Spleen (tissue), 13 donors: ENCODE measurements at places on chromosomes 4 and X.

DNA sequence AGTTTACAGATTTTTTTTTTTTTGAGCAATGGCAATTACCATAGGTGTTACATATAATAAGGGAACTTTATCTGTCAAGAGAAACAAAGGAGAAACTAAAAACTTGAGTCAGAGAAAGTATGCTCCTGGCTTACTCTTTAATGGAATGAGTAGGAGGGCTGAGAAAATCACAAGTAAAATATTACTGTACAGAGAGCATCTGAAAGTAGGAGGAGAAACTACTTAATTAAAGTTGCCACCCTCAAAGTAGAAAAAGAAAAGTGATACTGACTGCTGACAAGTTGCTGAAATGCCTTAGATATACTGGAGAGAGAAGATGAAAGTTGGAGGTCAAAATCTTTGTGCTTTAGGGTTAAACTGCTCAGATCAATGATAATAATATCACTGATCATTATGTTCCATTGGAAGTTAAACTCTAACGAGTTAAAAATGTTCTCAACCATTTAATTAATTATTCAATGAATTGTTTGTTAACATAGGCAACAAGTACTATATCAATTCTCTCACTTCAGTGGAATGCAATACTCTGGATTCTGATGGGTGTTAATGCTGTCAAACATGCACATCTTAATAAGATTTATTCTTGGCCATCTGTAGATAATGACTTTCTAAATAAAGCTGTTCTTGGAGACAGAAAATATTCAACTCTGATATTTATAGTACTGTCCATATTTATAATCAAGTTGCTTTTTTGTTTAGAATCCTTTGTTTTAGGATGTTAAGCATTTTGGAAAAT is 61.2 kb upstream of the CAMK2D start:
- H3K36me3 ChIP-seq, result no peaks in the 10 kb centered on the region
- H3K4me3 ChIP-seq, result no peak overlapping the region
- no peaks in the 10 kb centered on the region for H3K27me3 ChIP-seq
- DNase-seq, result no peak
- peaks cover 41% of the 10 kb centered on the region for H3K4me1 ChIP-seq

DNA sequence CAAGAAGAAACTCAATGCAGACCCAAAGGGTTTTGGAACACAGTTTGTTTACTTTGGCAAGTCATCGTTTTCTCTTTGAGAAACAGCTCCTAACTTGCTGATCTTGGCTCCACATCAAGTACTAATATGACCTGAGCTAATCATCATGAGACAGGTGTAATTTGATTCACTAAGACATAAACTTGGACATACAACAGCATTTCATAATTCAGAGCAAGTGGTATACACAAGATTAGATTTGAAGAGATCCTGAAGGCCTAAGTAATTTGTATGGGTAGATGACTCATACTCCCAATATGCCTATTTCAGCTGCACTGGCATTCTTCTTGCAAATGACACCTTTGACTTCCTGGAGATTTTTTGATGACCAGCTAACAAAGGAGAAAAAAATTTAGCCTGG is 1521.7 kb downstream of the RPA4 start:
- no peak overlapping the region for H3K4me3 ChIP-seq
- no peak for DNase-seq
- H3K36me3 ChIP-seq, result no peaks in the 10 kb centered on the region
- no peak overlapping the region for H3K27ac ChIP-seq

GRCh38 chr4:16206848-16207247 is 19.4 kb downstream of the TAPT1 start:
- H3K4me1 ChIP-seq, result peaks cover 23% of the 10 kb centered on the region
- no peak overlapping the region for H3K27ac ChIP-seq
- no peaks in the 10 kb centered on the region for H3K36me3 ChIP-seq
- no peaks in the 10 kb centered on the region for H3K27me3 ChIP-seq
- DNase-seq, result no peak

- peaks cover 66% of the 10 kb centered on the region for H3K36me3 ChIP-seq
- no peaks in the 10 kb centered on the region for H3K4me1 ChIP-seq
- no peak overlapping the region for H3K4me3 ChIP-seq
- DNase-seq, result no peak
Observed at GRCh38 chr4:8010618-8011017, 71.0 kb upstream of the AFAP1 start.

DNA sequence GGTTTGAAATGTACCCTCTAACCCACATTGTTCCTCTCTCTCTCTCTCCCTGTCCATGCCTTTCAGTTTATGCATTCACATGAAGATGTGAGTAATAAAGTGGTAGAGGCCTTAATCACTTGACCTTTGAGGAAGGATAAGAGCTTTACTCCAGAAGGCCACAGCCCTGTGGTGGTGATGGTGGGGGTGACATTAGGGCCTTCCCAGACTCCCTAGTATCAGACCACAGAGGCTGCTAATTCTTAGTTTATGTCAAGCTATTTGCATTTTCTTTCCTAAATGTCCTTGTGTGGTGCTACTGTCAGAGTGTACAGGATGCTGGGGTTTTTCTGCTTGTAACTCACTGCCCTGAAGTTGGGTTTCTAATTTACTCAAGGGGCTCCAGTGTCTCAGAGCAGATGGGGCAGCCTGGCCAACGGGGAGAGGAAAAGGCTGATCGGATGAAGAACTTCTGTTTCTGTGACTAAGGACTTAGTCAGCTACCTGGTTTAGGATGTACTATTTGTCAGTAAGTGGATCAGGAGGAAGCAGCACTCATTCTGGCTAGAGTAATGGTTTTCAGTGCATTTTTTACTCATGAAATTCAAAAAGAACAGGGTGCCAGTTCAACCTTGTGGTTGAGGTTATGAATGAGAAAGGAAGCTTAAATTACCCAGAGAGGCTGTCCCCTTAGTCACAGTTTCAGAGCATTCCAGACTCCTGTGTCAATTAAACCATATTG is 509.6 kb upstream of the DIPK2B start:
- H3K36me3 ChIP-seq, result no peaks in the 10 kb centered on the region
- H3K27me3 ChIP-seq, result no peaks in the 10 kb centered on the region
- H3K4me3 ChIP-seq, result no peak overlapping the region

DNA sequence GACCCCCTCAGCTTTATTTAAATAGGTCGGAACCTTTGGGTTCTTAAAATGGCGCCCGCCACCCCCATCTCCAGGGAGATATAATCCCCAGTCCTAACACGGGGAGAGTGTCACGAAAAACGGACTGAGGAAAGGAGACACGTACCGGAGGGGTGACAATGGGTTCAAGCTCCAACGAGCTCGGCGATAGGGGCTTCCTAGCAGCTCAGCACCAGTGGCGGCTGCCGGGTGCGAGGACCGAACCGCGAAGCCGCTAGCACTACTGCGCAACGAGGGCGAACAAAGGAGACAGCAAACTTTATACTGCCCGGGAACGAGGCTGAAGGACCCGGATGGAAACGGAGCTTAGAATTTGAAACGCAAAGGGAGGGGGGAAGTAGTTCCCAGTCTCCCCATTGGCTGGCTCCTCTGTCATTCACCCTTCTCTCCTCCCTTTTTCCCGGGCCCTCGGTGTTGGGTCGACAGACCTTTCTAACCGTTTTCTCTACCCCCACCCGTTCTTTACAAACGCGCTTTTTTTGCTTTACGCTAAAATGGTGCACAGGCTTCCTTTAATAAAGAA is at the start of gene RBMX:
Gene RBMX (minus strand): TSS at position 274 of the 562 bp plus-strand sequence. CDS start 1,298 bp downstream, outside the sequence.
- no peaks in the 10 kb centered on the region for H3K27me3 ChIP-seq
- peak within 1 kb of the TSS; percentile 38 for H3K4me3 ChIP-seq

- H3K27ac ChIP-seq, result no peak overlapping the region
- H3K36me3 ChIP-seq, result no peaks in the 10 kb centered on the region
- H3K27me3 ChIP-seq, result no peaks in the 10 kb centered on the region
- H3K4me3 ChIP-seq, result no peak overlapping the region
Observed at GRCh38 chr4:75997081-75997480, 6.3 kb upstream of the SDAD1 start.

GRCh38 chrX:128781506-128781905 is 729.3 kb upstream of the ACTRT1 start:
- H3K27ac ChIP-seq, result no peak overlapping the region
- H3K4me1 ChIP-seq, result no peaks in the 10 kb centered on the region
- H3K27me3 ChIP-seq, result no peaks in the 10 kb centered on the region
- no peaks in the 10 kb centered on the region for H3K36me3 ChIP-seq
- DNase-seq, result no peak
- H3K4me3 ChIP-seq, result no peak overlapping the region

- no peak overlapping the region for H3K27ac ChIP-seq
- no peak for DNase-seq
- peaks cover 6% of the 10 kb centered on the region for H3K4me1 ChIP-seq
- no peaks in the 10 kb centered on the region for H3K27me3 ChIP-seq
- H3K36me3 ChIP-seq, result peaks cover 13% of the 10 kb centered on the region
- no peak overlapping the region for H3K4me3 ChIP-seq
Observed at GRCh38 chr4:83605744-83606172, 69.8 kb downstream of the GPAT3 start.

DNA sequence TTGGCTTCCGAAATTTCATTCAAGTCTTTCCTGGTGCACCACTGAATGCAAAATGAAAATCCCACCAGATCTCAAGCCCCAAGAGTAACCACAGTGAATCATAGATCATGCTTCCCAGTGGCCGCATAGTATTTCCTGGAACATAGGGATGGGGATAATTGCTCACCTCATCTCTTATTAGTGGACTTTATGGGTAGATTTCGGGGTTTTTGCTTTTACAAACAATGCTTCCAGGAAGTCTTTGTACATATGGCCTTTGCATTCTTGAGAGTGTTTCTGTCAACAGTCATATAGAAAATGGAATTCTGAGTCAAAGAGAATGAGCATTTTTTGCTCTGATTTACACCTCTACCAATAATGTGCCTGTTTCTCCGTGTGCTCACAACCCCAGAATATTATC is 53.4 kb downstream of the PPEF2 start:
- H3K27ac ChIP-seq, result no peak overlapping the region
- no peak for DNase-seq
- H3K4me1 ChIP-seq, result peaks cover 8% of the 10 kb centered on the region
- H3K4me3 ChIP-seq, result no peak overlapping the region
- no peaks in the 10 kb centered on the region for H3K27me3 ChIP-seq

DNA sequence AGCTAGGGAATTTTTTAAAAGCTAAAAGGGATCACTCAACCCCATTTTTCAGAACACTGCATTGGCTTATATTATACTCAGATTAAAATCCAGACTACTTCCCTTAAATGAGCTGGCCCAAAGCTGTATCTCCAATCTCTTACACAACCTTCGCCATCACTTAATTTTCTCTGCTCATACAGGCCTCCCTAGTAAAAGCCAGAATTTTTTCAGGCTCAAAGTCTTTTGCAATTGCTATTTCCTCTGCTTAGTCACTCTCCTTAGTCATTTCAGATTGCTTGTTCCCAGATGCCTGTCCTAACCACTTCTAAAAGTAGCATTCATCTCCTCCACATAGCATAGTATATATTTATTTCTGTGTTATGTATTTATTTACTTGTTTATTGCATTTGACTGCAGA is 1587.9 kb upstream of the ADGRL3 start:
- H3K4me3 ChIP-seq, result no peak overlapping the region
- H3K36me3 ChIP-seq, result no peaks in the 10 kb centered on the region
- H3K4me1 ChIP-seq, result no peaks in the 10 kb centered on the region
- H3K27me3 ChIP-seq, result no peaks in the 10 kb centered on the region
- no peak for DNase-seq
- no peak overlapping the region for H3K27ac ChIP-seq

DNA sequence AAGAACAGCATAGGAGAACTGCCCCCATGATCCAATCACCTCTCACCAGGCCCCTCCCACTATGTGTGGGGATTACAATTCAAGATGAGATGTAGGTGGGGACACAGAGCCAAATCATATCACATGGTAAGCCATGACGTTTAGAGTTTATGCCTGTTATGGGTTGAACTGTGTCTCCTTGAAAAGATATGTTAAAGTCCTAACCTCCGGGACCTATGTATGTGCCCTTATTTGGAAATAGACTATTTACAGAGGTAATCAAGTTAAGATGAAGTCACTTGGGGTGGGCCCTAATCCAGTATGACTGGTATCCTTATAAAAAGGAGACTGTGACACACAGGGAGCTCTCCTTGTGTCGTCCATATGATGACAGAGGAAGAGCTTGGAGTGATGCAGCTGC is 25.2 kb upstream of the SLC2A9 start:
- H3K36me3 ChIP-seq, result no peaks in the 10 kb centered on the region
- H3K27ac ChIP-seq, result no peak overlapping the region
- H3K27me3 ChIP-seq, result no peaks in the 10 kb centered on the region
- H3K4me3 ChIP-seq, result no peak overlapping the region

DNA sequence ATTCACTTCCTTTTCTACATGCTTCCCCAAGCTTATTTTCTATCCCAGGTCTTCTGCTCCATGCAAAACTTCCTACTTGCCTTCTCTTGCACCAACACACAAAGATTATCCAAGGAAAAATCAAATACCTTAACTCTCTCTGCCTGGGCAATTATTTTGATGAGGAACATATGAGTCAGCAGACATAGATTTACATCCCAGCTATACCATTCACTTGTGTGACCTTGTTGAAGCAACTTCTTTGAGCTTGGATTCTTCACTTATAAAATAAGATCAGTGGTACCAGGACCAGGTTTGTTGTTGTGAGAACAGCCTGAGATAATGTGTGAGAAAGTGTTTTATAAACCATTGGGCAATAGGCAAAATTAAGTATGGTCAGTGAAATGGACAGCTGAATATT is 39.1 kb upstream of the TMEM192 start:
- H3K36me3 ChIP-seq, result no peaks in the 10 kb centered on the region
- no peak overlapping the region for H3K4me3 ChIP-seq
- DNase-seq, result no peak
- H3K27me3 ChIP-seq, result no peaks in the 10 kb centered on the region

- DNase-seq, result no peak
- H3K4me3 ChIP-seq, result no peak overlapping the region
- H3K27ac ChIP-seq, result no peak overlapping the region
- H3K27me3 ChIP-seq, result no peaks in the 10 kb centered on the region
- no peaks in the 10 kb centered on the region for H3K4me1 ChIP-seq
Observed at GRCh38 chrX:150456466-150456865, 93.3 kb downstream of the MAMLD1 start.

GRCh38 chr4:159367781-159368080 is 264.9 kb downstream of the RAPGEF2 start:
- H3K4me1 ChIP-seq, result no peaks in the 10 kb centered on the region
- H3K36me3 ChIP-seq, result no peaks in the 10 kb centered on the region

- H3K4me3 ChIP-seq, result no peak overlapping the region
- H3K27me3 ChIP-seq, result no peaks in the 10 kb centered on the region
- no peak for DNase-seq
- no peaks in the 10 kb centered on the region for H3K36me3 ChIP-seq
Observed at GRCh38 chrX:37846141-37846540, 1.2 kb downstream of the DYNLT3 start.

DNA sequence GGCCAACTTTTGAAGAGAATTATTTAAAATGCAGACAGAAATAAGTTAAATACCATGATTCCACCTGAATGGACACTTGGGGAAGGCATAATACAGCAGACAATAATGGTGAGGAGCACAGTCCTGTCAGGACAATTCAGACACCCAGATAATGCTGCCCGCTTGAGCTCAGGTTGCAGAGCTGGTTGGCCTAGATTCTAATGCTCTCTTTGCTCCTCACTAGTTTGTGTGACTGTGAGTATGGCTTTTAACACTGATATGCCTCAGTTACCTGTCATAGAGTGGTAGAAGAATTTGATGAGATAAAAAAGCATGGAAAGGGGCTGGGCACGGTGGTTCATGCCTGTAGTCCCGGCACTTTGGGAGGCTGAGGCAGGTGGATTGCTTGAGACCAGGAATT is 62.1 kb downstream of the SH3KBP1 start:
- H3K27ac ChIP-seq, result no peak overlapping the region
- no peak overlapping the region for H3K4me3 ChIP-seq
- H3K27me3 ChIP-seq, result no peaks in the 10 kb centered on the region
- no peak for DNase-seq
- H3K36me3 ChIP-seq, result no peaks in the 10 kb centered on the region
